HAP-1 (cell line): ENCODE measurements at places on chromosomes 13 and 19.

DNA sequence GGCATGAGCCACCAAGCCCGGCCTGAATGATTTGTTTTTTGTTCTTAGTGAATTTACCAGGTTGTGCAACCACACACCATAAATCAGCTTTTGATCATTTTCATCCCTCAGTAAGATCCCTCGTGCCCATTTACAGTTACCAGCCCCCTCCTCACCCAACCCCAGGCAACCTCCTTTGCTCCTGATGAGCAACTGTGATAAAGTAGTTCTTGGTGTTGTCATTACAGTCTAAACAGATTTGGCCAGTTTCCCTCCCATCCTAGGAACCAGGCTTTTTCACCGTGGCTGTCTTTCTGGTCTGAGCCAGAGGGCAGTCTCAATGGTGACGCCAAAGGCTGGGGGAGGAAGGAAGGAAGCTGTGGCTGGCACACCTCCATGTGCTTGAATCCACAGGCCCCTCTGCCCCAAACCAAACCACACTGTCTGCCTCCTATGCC lies 61.2 kb upstream of the WDFY2 start:
- DNase-seq: no peak

DNA sequence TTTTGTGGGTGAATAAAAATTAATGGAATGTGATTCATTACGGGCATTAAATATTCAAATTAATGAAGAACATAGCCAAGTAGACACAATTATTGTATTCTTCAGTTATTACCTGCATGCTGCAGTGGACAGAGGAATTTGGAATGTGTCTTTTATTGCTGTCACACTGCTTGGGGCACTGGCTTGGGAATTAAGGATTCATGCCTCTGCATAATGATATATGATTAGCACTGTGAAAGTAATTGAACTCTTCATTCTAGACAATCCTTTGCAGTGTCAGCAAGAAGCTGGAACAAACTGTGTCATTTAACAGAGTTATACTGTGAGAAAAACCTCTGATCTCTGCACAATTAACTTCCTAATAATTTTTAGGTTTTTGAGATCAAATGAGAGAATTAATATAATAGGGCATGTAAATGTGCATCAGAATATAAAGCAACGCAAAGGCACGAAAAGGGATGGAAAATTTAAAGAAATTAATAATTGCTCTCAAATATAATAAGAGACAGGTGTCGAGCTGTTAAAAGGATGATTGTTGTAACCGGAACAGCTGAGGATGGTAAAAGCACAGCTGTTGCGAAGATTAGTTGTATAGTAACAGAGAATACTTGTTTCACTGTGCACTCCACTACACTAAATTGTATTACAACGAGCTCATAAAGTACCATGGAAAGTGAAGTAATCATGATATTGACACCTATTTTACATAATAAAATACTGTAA lies 235.1 kb upstream of the MIR17HG start:
- no peak for DNase-seq

DNA sequence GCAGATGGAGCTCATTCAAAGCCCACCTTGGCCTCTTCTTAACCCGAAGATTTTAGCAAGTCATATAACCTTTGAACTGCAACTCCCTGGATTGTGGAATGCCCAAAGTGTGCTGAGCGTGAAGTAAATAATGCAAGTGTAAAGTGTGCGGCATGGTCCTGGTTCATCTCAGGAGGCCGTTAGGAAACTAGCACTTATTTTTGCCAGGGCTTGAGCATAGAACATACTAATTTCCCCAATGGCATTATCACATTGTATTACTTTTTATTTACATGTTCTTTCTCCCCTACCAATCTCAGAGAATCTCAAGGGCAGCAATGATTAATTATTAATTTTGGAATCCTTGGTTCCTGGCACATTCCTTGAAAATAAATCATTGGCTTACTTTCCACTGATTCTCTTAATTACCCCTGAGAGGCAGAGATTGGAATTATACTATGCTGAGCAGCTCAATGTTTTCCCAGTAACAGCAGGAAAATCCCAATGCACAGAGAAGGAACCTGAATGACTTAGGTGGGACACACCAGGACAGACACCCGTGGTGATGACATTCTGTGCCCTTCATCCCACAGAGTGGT lies 128.8 kb upstream of the GJB6 start:
- DNase-seq: no peak

GRCh38 chr19:46484656-46485055 lies 11.0 kb downstream of the PNMA8B start:
- DNase-seq: peak; percentile 13

- peak; percentile 79 for DNase-seq
Observed at GRCh38 chr13:25249001-25249543, 38.2 kb downstream of the MTMR6 start.

- DNase-seq: no peak
Observed at GRCh38 chr13:111511219-111511732, 190.8 kb downstream of the TEX29 start.

DNA sequence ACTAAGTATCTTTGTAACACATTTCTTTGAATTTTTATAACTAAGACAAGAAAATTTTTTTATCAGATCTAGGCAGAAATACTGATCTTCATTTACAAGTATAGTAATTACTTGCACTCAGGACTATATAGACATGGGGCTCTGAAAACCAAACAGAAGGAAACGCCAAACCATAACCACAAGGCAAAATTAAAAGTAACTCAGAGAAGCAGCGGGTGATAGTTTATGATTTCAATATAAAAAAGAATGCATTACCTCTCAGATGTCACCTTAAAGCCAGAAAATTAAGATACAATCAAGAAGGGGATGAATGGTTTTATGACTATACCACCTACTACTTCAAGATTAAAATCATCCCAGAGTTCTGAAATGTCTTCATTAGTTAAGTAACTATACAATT lies 6.7 kb downstream of the SHISA2 start:
- no peak for DNase-seq

DNA sequence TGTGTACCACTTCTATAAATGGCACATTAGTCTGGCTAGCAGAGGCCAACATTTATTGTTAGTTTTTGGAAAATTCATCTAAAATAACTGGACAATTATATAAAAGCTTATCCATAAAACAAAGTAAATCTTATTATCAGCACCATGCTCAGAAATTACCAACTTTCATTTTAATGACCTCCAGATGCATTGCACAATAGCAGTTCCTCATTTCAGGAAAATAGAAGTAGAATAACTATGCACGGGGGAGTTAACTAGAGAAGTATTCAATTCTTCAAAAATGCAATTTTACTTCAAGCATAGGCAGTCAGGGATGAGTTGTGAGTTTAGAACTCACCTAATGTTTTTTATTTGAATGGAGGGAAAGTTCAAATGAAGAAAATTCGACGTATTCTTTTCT lies 1023.5 kb downstream of the PCDH17 start:
- DNase-seq: no peak

DNA sequence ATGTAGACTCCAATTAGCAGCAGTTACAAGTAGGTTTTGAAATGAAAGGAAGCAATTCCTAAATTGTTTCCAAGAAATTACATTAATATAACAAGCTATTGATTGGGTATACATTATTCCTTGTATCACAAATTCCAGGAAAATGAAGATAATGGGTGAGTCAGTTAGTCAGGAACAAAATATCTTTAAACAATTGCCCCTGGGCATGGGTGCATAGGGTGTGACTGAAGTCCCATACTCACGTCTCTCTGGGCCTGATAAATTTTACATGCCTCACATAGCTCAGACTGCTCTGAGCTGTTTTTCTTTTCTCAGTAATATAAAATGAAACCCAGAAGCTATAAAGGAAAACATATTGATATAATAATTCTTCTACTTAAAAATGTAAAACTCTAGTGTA lies 87.8 kb downstream of the FNDC3A start:
- no peak for DNase-seq

- DNase-seq: no peak
Observed at GRCh38 chr13:60090574-60090973, 73.2 kb downstream of the DIAPH3 start.

GRCh38 chr13:22210134-22210930 lies 539.5 kb downstream of the FGF9 start:
- no peak for DNase-seq

DNA sequence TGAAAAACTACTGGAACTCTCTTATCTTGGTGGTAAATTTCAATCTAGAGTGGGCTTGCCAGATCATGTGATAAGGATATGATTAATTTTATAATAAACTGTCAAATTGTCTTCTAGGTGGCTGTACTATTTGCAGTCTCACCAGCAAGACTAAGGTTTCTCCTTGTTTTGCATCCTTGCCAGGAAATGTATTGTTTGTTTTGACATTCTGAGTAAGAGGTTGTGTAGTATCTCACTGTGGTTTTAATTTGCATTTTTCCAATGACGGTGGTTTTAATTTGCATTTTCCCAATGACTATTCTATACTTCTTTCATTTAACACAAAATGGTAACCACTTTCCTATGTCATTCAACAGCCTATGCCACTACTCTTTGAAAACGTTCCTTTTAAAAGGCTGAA lies 2.0 kb downstream of the CAB39L start:
- DNase-seq: no peak

- no peak for DNase-seq
Observed at GRCh38 chr19:43633520-43633919, 6.1 kb downstream of the CADM4 start.

DNA sequence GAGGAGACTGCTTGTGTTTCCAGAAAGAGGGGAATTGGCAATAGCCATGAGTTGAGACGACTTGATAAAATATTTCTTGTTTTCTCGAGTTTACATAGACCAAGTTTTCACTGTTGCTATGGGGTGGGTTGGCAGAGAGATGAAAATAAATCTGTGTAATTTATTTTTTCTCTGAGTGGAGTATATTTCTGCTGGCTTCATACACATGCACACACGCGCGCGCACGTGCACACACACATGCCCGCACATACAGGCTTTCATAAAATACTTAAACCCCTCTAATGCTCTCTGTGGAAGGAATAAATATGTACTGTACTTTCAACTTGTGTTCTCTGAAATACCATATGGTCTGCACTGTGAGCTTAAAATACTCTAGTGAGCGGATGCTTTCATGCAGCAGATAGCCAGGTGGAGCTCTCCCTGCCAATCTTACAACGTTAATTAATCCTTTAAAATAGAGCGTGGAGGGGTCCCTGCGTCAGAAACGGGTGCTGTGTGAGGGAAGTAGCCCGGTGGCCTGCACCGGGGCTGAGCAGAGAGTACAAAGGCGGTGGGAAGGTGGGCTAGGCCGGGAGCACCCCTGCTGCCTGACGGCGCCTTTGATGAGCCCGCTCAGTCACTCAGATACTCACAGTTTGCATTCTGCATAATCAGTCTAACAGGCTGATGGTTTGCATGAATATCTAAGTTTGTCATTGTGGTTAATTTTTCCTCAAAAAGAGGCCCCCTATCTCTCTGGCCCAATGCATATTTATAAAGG lies 44.1 kb downstream of the CCNE1 start:
- no peak for DNase-seq

DNA sequence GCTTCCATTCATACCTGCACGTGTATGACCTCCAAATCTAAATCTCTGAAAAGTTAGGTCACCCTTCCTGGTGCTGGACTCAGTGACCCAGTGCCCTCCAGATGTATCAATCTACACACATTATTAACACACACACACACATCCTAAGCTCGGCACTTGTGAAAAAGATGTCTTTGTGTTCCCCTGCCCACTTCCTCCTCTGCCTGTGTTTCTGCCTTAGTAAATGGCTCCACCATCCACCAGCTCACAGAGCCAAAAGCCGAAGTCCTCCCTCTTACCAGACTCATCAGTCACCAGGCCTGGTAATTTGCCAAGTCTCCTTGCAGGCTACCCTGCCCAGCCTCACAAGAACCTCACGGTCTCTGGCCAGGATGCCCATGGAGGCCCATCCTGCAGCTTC lies 131.5 kb downstream of the SHISA2 start:
- no peak for DNase-seq

DNA sequence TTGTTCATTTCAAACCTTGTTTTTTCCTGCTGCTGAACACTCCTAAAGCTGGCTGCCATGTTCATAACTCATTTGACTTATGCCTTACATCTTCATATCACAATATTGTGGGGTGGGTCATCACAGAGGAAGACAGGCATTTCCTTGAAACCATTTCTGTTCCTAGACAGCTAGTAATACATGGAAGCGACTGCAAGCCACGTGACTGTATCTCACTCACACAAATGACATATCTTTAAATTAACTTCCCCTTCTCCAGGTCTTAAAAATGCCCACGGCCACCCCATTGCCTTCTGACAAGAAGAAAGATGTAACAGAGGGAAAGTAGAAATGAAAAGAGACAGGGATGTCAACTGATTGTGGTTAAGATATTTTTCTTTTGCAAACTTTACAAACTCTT lies 236.8 kb downstream of the LMO7 start:
- no peak for DNase-seq

GRCh38 chr13:98014766-98015165 lies 61.3 kb downstream of the IPO5 start:
- DNase-seq: no peak

DNA sequence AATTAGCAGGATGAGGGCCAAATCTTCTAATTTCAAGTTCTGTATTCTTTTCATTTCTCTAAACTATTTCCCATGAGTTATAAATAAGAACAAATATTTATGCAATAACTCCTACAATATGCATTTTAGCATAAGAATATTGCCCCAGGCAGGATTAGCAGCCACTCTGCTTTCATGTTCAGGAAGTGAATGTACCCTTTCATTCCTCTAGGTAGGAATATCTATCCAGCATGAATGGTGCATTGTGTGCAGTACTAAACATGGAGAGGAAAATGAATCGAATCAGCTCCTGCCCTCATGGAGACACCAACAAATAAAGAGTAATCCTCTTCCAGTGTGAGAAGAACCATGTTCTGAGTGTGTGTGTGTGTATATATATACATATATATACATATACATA lies 41.0 kb downstream of the LHFPL6 start:
- peak; percentile 54 for DNase-seq

GRCh38 chr19:10891405-10892086 lies 20.2 kb downstream of the CARM1 start:
- DNase-seq: peak; percentile 83

GRCh38 chr19:1181606-1182005 lies 7.5 kb upstream of the SBNO2 start:
- no peak for DNase-seq

- no peak for DNase-seq
Observed at GRCh38 chr19:6023936-6024335, 46.0 kb upstream of the RANBP3 start.

DNA sequence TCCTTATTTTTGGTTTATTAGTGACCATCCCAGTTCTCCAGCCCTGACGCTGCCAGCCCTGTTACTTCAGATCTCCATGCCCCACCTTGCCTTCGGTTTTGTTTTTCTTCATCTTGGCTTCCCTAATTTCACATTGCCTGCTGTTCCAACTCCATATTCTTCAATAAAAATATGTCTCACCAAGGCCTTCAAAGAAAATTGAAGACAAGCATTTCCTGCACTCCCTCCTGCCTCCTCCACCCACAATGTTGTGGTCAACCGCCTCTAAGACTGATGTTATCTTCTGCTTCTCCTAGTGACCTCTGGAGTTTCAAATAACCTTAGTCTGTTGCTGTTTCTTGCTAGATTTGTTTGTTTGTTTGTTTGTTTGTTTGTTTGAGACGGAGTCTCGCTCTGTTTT lies 14.6 kb downstream of the PLD3 start:
- DNase-seq: no peak

GRCh38 chr19:44876930-44877535 lies 14.0 kb upstream of the TOMM40 start:
- no peak for DNase-seq
